Stimulated activated CD4-positive, alpha-beta T cell treated with anti-CD3 and anti-CD28 coated beads, TNF-alpha, amount 100 ng/mL, for 1 hour (primary cell): ENCODE measurements at places on chromosomes 6 and 20.

GRCh38 chr6:122116835-122117627, 282.4 kb upstream of the HSF2 start:
- no peak for DNase-seq

DNA sequence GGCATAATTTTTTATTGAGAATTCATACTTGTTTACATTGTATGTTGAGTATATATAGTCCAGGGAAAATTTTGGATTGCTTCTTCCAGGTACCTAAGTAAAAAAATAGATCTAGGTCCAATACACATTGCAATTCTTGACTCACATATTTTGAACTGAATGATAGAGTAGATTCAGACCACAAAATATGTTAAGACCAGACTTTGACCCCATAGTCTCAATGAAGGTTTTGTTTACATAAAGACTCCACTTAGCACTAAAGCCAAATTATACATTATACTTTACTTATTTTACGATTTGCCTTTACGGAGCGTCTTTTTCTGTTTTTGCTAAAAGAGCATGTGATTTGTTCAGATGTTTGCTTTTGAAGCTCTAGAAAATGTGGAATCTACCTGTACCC, 144.1 kb upstream of the PTCHD4 start:
- DNase-seq, result no peak

DNA sequence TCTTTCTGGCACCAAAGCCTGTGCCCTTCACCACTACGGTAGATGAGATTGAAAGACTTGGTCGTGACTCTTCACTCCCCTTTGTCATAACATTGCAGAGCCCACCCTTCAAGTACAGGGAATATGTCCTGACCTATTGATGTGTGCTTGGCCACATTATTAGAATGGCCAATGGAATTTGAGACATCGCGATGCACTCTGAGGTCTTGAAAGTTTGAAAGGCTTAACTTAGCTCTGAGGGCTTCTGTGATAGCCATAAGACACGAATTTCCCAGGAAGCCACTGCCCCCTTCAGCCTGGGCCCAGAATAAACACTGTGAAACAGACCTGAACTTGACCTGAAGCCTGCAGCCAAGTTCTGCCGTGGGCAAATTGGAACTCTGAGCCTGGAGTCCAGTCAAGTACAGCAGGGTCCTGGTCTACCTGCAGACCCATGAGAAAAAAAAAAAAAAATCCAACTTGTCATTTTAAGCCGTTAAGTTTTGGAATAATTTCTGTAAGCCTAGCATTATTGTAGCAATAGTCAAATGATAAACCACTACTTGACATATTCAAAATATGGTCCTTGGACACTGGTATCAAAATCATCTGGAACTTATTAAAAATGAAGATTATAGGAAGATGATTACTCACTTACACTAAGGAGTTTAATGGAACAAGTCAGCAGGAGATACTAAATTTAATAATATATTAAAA, 36.9 kb upstream of the TRAF3IP2 start:
- DNase-seq, result no peak

DNA sequence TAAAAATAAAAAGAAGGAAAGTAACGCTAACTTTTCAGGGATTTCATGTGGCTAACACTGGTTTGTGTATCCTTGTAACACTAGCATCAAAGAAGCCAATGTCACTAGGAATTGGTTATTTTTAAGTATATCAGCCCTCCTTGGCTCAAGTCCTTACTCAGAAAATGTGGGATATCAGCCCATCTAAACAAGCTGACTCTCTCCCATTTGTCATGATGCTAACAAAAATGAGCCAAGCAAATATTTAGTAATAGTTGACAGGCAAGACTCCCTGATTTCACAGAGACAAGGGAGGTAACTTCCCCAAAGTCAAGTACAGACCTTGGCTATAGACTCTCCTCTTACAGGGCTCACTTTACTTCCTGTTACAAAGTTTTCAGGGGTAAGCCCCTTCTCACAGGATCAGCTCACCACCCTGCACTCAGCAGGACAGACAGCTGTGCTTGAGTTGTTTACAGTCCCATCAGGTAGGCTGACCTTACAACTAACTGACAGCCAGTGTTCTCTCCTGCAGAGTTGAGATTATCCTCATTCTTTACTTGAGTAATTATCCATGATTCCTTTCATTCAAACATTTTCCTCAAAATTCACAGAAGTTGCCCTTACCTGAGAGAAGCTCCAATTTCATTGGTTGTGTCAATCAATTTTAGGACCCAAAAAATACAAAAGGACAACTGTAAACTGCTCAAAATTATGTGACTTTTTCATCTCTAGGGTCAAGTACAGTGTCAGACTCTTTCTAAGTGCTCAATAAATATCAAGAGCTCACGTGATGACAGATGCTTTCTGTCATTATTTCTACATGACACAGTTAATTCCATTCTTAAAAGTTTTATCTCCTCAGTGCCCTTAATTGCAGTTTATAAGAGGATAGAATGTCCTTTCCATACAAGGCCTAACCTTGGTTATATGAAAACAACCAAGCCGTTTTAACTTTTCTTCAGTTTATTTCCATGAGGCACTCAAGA, 38.1 kb upstream of the BMP5 start:
- DNase-seq, result no peak

DNA sequence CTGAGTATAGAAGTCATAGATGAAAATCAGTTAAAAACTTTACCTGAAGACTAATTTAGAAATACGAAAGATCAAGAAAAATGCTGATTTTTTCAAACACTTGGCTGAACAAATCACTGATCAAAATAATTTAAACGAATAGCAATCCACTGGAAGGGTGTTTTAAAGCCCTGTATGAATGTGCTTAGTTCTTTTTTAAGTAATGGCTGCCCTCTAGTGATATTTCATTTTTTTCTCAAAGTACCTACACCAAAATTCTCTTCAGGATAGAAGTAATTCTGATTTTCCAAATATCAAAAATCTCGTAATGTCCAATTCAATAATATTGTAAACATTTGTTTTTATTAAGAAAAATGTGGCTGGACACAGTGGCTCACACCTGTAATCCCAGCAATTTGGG, 32.5 kb downstream of the AKAP7 start:
- no peak for DNase-seq

DNA sequence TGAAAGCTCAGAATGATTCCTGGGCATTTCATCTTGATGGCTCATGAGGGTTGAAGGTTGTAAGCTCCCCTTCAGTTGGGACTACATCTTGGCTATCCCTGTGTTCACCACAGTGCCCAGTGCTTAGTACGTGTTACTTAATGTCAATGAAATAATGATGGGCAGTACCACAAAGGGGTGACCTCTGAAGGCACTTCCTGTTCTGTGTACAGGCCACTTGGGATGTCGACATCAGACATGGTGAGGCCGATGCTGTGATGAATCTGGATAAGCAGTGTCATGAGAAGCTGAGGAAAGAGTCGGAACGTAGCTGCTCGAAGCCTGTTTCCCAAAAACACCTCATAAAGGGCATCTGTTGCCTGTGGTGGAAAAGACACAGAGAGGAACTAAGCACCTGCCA, 27.6 kb upstream of the RBL1 start:
- DNase-seq, result no peak

DNA sequence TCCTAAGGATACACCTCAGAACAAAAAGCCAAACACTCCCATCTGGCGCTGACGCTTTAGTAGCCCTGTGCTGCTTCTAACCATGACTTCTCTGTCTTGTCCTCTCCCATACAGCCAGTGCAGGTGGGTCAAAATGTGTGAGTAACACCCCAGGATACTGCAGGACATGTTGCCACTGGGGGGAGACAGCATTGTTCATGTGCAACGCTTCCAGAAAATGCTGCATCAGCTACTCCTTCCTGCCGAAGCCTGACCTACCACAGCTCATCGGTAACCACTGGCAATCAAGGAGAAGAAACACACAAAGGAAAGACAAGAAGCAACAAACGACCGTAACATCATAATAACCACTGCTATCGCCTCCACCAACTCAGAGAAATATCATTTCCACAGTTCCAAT, 1.4 kb downstream of the DEFB132 start:
- DNase-seq, result no peak

DNA sequence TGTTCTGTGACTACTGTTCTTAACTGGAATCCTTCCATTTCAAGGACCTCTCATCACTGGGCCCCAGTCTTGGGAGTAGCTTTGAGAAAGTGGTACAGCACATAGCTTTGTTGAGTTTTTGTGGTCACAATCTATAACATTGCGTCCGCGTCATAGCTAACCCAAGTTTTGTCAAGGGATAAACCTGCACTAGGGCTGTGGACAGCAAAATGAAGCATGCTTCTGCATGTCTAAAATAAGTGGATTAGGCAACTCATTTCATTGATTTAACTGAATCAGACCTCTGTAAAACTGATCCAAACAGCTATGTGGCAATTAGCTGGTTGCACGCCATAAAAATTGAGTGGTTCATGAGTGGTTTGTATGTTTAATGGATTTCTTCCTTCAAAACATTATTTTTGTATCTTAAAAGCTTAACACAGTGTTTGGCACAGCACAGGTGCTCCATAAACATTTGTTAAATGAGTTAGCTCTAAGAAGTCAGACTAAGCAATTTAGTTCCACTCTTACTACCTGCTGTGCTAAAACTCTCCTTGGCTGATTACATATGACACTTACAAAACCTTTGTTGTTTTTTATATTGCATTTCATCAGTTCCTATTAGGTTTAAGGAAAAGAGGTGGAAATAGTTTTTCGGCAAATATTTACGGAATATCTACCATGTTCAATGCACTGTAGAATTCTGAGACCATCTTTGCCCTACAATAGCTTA, 160.3 kb upstream of the ATXN1 start:
- DNase-seq, result no peak

DNA sequence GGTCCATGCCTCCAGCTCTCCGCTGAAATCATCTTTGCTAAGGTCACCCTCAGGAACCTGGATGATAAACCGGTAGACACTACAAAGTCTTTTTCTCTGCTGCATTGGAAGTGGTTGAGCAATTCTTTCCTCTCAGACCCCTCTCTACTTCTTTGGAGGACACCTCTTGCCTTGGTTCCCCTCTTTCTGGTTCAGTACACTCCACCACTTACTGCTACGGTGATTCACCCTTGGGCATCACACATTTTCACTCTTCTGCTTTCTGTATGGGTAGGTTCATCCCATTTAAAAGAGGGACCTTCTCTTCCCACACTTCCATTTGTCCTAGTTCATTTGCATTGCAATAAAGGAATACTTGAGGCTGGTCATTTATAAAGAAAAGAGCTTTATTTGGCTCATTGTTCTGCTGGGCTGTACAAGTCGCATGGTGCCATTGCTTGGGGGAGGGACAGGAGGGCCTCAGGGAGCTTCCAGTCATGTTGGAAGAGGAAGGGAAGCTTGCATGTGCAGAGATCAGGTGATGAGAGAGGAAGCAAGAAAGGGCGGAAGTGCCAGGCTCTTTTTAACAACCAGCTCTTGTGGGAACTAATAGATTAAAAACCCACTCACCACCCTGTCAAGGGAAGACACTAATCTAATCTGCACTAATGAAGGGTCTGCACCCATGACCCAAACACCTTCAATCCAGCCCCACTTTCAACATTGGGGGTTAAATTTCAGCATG, 149.7 kb upstream of the TMEM170B start:
- no peak for DNase-seq

GRCh38 chr6:131368198-131368911, 204.7 kb upstream of the ARG1 start:
- no peak for DNase-seq

- DNase-seq, result no peak
These were observed 49.6 kb upstream of the CCDC28A start for GRCh38 chr6:138724015-138724414.

DNA sequence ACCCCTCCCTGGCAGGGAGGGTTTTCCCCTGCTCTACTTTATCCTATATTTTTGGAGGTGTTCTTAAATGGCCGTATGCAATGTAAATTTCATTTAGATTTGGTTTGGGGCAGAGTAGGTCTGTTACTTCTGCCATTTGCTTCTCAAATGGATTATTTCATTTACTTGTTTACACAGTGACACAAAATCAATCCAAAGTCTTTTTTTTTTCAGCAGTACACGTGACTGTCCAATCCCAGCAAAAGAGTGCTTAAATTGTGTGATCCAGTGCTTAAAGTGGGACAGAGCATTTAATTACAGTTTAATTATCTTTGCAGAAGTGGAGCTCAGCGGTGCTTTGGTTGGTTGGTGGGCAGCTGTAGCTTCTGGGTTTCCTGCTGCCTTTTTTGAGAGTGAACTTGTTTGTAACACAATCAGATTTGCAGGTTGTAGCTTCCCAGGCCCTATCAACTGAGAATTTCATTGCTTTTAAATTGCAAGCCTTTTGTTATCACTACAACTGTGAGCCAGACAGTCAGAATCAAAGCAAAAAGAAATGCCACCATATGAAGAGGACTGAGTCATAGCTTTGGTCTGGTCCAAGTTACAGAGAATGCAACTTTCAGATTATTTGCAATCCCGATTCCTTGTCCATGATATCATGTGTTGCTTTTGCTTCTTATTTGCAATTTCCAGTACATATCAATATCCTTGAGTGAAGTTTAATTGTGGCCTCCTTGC, 216.9 kb downstream of the DOK5 start:
- DNase-seq, result no peak

- DNase-seq, result no peak
These were observed 42.3 kb downstream of the CCDC170 start for GRCh38 chr6:151536188-151536479.

GRCh38 chr6:137266309-137266586, 47.1 kb upstream of the IFNGR1 start:
- no peak for DNase-seq

DNA sequence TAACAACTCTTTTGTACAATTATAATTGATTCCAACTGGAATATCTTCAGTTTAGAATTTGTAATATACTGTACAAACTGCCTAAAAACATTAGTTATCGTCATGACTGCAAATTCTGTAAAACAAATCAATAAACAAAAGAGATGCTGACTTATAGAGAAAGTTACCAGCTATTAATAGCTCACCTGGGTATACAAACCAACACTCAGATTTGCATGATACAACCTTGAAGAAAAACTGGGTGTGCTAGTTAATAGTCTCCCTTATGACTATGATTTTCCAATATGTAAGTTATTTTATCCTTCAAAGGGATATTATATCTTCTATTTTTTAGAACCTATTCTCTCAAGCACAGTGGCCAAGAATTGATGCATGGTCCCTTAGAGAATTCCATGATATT, 698.5 kb downstream of the FRK start:
- DNase-seq, result no peak

DNA sequence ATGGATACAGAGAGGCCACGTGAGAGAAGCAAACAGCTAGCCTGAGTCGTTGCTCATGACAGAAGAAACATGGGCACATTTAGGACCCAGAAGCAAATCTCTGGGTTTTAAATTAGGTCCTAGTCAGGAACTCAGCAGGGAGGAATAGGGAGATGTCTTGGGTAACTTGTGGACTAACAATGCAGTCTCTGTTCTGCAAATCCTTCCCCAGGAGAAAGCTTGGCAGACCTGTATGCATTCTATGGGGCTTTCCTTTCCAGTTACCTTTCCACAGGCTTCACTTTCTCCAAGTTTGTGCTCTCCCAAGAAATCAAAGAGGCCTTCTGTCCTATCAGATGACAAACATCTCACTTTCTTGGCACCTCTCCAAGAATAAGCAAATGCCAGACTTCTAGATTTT, 47.2 kb upstream of the PLCB4 start:
- DNase-seq, result no peak

GRCh38 chr6:146269482-146269881, 240.6 kb downstream of the GRM1 start:
- no peak for DNase-seq

GRCh38 chr6:127267646-127268625, 1.3 kb downstream of the RNF146 start:
- no peak for DNase-seq

GRCh38 chr20:53804920-53805894, 211.6 kb upstream of the ZNF217 start:
- DNase-seq, result no peak
